Tongue (tissue), 3 donors: ENCODE measurements at places on chromosomes 1 and 21. TPM values are rescaled to one million over a fixed set of nuclear protein-coding genes. Genes with fewer than 3 reads are reported as not detected.

The COL16A1 gene
- total RNA-seq = 158 TPM

The PTPN7 gene
- total RNA-seq = 1.5 TPM

The DDI2 gene
- 49.4 TPM for total RNA-seq

The FNBP1L gene
- 57.0 TPM for total RNA-seq

The EMC1 gene
- total RNA-seq = 38.2 TPM

The SHISAL2A gene
- not detected for total RNA-seq

The RORC gene
- 13.7 TPM for total RNA-seq

The LCE2C gene
- not detected for total RNA-seq
